ENCODE measurements at places on chromosomes 12 and 14.

- peak overlapping the region; percentile 66 for H3K27ac ChIP-seq
- DNase-seq, result no peak
- H3K4me3 ChIP-seq, result peak overlapping the region; percentile 69
- H3K36me3 ChIP-seq, result peaks cover 2% of the 10 kb centered on the region
- peaks cover 44% of the 10 kb centered on the region for H3K4me1 ChIP-seq
- H3K27me3 ChIP-seq, result no peaks in the 10 kb centered on the region
Measured at GRCh38 chr12:12788131-12788530, 2.7 kb downstream of the APOLD1 start.

- H3K4me1 ChIP-seq, result no peaks in the 10 kb centered on the region
- H3K27me3 ChIP-seq, result peaks cover 4% of the 10 kb centered on the region
- DNase-seq, result no peak
Measured at GRCh38 chr12:48028541-48029431, 24.5 kb upstream of the COL2A1 start.

GRCh38 chr12:32171211-32171610, 64.6 kb downstream of the BICD1 start:
- no peaks in the 10 kb centered on the region for H3K27me3 ChIP-seq
- H3K4me1 ChIP-seq, result no peaks in the 10 kb centered on the region
- no peak overlapping the region for H3K4me3 ChIP-seq
- H3K36me3 ChIP-seq, result no peaks in the 10 kb centered on the region

- H3K4me3 ChIP-seq, result no peak overlapping the region
- H3K27me3 ChIP-seq, result no peaks in the 10 kb centered on the region
- no peak overlapping the region for H3K27ac ChIP-seq
Measured at GRCh38 chr12:126171937-126172559, 1106.8 kb downstream of the AACS start.

- H3K4me3 ChIP-seq, result no peak overlapping the region
- H3K27ac ChIP-seq, result no peak overlapping the region
- DNase-seq, result no peak
Measured at GRCh38 chr14:100582496-100583165, 4.6 kb downstream of the BEGAIN start.

DNA sequence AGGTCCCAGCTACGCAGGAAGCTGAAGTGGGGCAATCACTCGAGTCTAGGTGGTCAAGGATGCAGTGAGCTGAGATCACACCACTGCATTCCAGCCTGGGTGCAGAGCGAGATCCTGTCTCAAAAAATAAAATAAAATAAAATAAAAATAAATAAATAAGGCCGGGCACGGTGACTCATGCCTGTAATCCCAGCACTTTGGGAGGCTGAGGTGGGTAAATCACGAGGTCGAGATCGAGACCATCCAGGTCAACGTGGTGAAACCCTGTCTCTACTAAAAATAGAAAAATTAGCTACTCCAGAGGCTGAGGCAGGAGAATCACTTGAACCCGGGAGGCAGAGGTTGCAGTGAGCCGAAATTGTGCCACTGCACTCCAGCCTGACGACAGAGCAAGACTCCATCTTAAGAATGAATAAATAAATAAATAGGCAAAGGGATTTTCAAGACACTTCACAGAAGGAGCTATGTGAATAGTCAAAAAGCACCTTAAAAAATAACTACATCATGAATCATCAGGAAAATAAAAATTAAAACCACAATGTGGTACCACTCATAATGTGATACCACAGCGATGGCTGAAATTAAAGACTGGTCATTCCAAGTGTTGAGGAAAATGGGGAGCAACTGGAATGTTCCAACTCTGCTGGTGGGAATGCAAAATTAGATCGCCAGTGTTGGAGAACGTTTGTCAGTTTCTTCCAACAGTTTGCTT, 92.9 kb upstream of the TBX3 start:
- H3K27me3 ChIP-seq, result no peaks in the 10 kb centered on the region
- no peaks in the 10 kb centered on the region for H3K4me1 ChIP-seq
- DNase-seq, result no peak
- H3K36me3 ChIP-seq, result no peaks in the 10 kb centered on the region
- no peak overlapping the region for H3K27ac ChIP-seq
- no peak overlapping the region for H3K4me3 ChIP-seq

DNA sequence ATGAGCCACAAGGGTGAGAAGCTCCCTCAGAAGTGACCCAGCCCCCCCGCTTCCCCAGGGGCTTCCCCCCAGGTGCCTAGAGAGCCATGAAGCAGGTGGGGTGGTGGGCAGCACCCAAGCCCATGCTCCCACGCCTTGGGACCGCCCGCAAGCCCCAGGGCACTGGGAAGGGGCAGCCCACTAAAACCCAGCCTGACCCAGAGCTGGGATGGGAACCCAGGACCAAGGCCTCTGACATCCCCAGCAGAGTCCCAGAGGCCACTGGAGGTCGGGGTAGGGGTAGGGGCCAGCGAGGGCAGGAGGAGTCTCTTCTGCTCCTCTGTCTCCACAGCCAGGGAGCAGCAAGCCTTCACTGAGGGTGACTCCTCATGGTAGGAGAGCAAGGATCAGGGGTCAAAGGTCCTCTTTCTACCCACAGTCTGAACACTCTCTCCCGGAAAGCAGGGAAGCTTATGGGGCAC, 86.5 kb upstream of the ZFP36L1 start:
- H3K36me3 ChIP-seq, result peaks cover 7% of the 10 kb centered on the region
- H3K27me3 ChIP-seq, result no peaks in the 10 kb centered on the region
- no peak overlapping the region for H3K4me3 ChIP-seq
- no peaks in the 10 kb centered on the region for H3K4me1 ChIP-seq
- DNase-seq, result no peak

DNA sequence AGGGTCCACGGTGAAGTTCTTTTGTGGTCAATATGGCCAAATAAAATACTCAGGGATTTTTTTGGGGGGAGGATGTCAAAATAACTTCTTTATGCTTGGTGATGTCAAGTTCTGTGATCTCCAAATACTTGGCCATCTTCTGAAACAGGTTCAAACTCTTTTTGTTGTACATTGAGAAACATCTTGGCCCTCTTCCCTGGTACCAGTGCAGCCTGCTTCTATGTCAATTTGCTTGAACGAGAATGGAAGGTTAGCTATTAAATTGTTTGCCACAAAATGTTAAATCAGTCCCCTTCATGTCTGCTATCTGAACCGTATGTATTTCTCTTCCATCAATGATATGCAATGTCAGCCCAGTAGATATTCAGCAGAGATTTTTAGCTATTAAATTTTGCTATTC, 6.1 kb upstream of the CRADD start:
- peaks cover 6% of the 10 kb centered on the region for H3K36me3 ChIP-seq
- peaks cover 8% of the 10 kb centered on the region for H3K27me3 ChIP-seq
- no peak overlapping the region for H3K27ac ChIP-seq
- H3K4me3 ChIP-seq, result no peak overlapping the region
- H3K4me1 ChIP-seq, result peaks cover 1% of the 10 kb centered on the region

GRCh38 chr12:67540920-67541624, 107.5 kb upstream of the DYRK2 start:
- DNase-seq, result no peak
- H3K27me3 ChIP-seq, result no peaks in the 10 kb centered on the region
- H3K4me1 ChIP-seq, result peaks cover 17% of the 10 kb centered on the region

DNA sequence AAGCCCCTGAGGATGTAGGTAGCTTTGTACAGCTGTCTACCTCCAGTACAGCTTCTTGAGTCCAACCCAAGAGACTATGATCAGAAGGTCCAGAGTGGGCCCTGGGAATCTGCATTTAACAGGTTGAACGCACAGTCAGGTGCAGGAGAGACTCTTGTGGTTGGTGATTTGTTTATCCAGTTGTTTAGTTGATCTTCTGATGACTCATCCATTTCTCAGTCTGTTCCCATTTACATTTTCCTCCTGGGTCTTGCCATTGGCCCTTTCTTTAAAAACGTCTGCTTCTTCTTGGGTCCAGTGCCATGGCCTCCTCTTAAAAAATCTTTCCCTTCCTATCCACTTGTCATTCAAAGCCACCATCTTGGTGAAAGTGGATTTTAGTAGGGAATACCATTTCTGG, 734.2 kb downstream of the MED13L start:
- H3K27ac ChIP-seq, result no peak overlapping the region
- no peak for DNase-seq
- no peak overlapping the region for H3K4me3 ChIP-seq
- H3K4me1 ChIP-seq, result no peaks in the 10 kb centered on the region
- H3K27me3 ChIP-seq, result no peaks in the 10 kb centered on the region
- no peaks in the 10 kb centered on the region for H3K36me3 ChIP-seq

DNA sequence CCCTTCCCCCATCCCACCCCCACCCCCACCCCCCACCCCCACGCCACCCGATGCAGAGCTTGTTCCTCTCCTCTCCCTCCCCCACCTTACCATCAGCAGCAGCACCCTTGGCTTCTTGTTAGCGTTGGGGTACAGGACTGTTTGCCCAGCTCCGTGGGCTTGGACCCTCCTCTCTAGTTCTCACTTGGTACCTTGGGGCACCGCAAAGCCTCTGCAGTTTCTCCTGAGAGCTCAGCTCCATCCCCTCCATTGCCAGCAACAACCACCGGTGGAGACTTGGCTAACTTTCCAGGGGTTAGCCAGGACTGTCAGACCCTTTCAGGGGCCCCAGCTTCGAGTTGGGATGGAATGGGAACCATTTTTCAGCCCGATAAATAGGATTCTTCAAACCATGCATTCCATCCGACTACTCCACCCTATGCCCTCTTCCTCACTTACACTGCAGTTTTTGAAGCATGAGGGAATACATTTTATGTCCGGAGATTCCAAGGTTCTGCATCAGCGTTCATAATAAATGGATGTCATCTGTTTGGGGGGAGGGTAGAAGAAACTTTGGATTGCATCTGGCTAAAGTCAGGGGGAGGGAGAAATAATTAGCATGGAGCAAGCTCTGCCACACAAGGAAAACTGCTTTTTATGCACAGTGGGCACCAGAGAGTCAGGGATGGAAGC, 1.1 kb downstream of the SCN8A start:
- peaks cover 13% of the 10 kb centered on the region for H3K4me1 ChIP-seq
- H3K36me3 ChIP-seq, result no peaks in the 10 kb centered on the region
- H3K27ac ChIP-seq, result no peak overlapping the region
- peak overlapping the region; percentile 68 for H3K4me3 ChIP-seq
- DNase-seq, result no peak
- peaks cover 72% of the 10 kb centered on the region for H3K27me3 ChIP-seq

GRCh38 chr14:99707921-99708320, 23.8 kb downstream of the CYP46A1 start:
- DNase-seq, result no peak
- H3K4me1 ChIP-seq, result no peaks in the 10 kb centered on the region
- H3K36me3 ChIP-seq, result no peaks in the 10 kb centered on the region
- H3K27ac ChIP-seq, result no peak overlapping the region
- peaks cover 5% of the 10 kb centered on the region for H3K27me3 ChIP-seq
- no peak overlapping the region for H3K4me3 ChIP-seq

- peaks cover 35% of the 10 kb centered on the region for H3K4me1 ChIP-seq
- H3K27me3 ChIP-seq, result no peaks in the 10 kb centered on the region
- no peak overlapping the region for H3K27ac ChIP-seq
- H3K4me3 ChIP-seq, result no peak overlapping the region
Measured at GRCh38 chr14:35159742-35160409, 37.5 kb downstream of the PRORP start.

DNA sequence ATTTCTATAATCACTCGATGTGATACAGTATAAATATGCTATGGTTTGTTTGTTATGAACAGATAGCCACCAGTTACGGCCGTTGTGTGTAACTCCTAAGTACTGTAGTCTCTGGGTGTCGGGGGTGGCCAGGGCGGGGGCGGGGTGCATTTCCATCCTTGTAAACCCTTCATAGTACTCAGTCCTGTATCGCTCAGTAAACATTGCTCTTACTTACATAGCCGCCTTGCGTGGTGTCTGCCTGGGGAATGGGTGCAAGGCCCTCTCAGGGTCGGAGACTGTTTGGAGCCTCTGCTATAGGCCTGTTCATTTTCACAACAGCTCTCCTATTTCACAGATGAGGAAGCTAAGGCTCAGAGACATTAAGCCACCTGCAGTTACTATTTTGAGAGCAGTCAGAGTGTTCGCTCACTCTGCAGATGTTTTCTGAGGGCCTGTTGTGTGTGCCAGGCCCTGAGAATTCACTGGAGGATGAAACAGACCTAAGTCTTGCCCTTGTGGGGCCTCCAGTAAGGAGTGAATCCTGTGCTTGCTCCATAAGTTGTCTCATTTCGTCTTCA, 42.5 kb downstream of the JDP2 start:
- H3K27ac ChIP-seq, result no peak overlapping the region
- H3K36me3 ChIP-seq, result no peaks in the 10 kb centered on the region
- no peaks in the 10 kb centered on the region for H3K27me3 ChIP-seq
- H3K4me3 ChIP-seq, result no peak overlapping the region
- DNase-seq, result no peak
- H3K4me1 ChIP-seq, result peaks cover 5% of the 10 kb centered on the region

DNA sequence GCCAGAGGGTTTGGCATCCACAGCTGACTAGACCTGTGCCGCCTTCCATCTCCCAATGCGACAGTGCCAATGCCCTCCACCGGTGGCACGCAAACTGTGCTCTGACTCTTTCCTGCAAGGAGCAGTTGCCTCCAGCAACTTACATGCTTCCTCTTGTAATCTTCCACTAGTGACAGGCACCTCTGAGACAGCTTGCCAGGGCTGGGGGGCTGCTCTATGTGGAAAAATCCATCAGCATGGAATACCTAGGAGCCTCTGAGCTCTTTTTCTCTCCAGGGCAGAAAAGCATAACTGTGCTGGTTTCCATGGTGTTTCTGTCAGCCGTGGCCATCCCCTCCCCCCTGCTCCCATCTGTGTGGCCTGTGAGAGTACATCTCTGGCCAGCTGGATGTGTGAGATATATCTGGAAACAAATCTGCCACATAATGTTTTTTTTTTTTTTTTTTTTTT, 110.6 kb downstream of the MYRFL start:
- no peak overlapping the region for H3K4me3 ChIP-seq
- H3K27me3 ChIP-seq, result no peaks in the 10 kb centered on the region
- no peaks in the 10 kb centered on the region for H3K36me3 ChIP-seq
- H3K4me1 ChIP-seq, result no peaks in the 10 kb centered on the region

DNA sequence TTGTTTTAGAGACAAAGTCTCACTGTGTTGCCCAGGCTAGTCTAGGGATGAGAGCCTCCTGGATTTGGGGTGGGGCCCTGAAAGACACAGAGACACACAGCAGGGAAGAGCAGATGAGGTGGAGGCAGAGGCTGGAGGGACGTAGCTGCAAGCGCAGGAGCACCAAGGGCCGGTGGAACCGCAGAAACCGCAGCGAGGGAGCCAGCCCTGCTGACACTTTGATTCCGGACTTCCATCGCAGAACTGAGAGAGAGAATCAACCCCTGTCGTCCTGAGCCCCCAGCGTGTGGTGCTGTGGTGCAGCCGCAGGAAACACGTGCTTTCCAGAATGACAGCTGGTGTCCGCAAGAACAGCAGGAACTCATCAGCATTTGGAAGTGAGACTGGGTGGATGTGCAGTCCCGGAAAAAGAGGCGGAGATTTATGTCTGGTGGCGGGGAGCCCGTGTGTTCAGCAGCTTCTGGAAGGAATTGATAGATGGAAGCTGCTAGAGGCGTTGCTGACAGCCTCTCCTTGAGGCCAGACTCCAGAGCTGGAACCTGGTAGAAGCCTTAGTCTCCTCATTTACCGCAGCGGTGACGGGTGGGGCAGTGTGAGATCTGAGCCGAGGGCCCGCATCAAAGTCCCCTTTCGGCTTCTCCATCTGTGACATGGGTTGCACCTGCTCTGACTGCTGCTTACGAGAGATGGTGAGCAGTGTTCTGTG, 21.9 kb upstream of the KLC1 start:
- H3K4me1 ChIP-seq, result peaks cover 25% of the 10 kb centered on the region
- peak overlapping the region; percentile 58 for H3K4me3 ChIP-seq
- peak overlapping the region; percentile 36 for H3K27ac ChIP-seq
- H3K27me3 ChIP-seq, result peaks cover 31% of the 10 kb centered on the region
- DNase-seq, result peak; percentile 76
- peaks cover 7% of the 10 kb centered on the region for H3K36me3 ChIP-seq

Data from activated CD4-positive, alpha-beta T cell treated with anti-CD3 and anti-CD28 coated beads, Interleukin-2, amount 10 ng/mL, durations not matched to agents 7 days and 5 days (primary cell).